ENCODE measurements at places on chromosomes 1 and 21.

- DNase-seq, result no peak
These were observed 127.1 kb downstream of the HUNK start for GRCh38 chr21:31999810-32000468.

DNA sequence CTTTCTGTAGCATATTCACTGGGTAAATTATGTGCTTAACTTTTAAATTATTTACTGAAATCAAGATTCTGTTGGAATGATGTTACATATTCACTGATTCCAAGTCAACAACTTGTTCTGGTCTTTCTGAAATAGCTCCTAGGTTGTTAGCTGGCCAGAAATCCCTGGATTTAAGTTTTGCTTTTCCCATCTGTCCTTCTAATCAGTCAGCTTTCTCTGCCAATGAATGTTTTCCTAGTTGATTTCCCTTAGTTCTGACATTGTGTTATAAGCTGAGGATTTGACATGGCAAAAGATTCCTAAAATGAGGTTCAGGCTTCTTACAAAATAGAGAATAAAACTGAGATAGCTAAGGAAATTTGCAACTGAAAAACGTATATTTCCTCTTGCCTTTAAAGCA, 1479.6 kb downstream of the MRPL39 start:
- DNase-seq, result no peak

DNA sequence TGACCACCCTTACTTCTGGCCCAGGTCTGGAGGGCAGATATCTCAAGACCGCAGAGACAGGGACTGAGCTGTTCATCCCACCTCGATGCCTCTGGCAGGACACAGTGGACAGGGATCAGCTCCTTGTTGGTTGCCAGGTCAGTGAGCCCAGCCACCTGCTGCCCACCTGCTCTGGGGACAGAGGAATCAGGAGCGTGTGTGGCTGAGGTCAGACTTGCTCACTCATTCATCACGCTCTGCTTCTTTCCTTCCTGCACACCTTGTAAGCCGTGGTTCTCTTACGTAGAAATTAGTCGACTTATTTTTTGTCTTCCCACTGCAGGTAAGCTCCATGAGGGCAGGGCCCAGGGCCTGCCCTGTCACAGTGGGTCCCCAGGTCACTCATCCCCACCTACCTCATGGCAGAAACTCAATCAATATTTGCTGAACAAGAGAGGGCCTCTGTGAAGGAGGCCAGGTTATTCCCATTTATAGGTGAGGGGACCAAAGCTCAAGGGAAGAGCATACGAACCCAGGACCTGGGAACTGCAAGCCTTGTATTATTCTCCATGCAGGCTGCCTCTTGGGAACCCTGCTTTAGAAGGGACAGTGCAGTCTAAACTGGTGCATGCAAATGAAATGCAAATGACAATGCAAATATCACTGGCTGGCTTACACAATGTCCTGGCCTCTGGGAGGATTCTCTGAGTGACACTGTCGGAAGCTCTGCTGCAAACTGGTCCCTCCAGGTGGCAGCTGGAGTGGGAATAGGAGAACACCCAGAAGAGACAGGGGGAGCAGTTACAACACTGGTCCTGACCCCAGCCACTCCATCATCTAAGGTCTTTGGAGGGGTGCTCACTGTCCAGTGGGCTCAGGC, 58.4 kb upstream of the PAX7 start:
- DNase-seq, result no peak

DNA sequence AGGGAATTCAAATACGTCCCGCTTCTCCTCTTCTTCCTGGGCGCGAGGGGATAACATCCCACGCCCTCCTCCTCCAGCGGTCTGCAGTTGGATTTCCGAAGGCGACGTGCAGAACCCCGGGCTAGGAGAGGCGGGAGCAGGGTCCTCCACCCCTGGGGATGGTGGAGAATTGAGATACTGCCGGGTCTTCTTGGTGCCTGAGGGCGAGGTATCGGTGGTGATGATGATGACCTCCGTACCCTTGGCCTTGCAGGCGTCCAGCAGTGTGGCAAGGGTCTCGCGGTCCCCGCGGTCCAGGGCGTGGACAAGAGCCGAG, 3.2 kb upstream of the LIX1L start:
- DNase-seq, result no peak

GRCh38 chr1:70909262-70909822, 138.3 kb downstream of the PTGER3 start:
- DNase-seq, result no peak

Measured in NCI-H1417 treated with DMSO at 0.1 percent for 48 hours (cell line).